Heart left ventricle (tissue), 16 donors: ENCODE measurements at places on chromosomes 6 and 20.

GRCh38 chr6:137191670-137192069 is 18.2 kb upstream of the IL22RA2 start:
- no peak overlapping the region for H3K4me3 ChIP-seq
- DNase-seq, result peak; percentile 25
- H3K36me3 ChIP-seq, result peaks cover 6% of the 10 kb centered on the region

- no peak for DNase-seq
- H3K36me3 ChIP-seq, result no peaks in the 10 kb centered on the region
- H3K4me3 ChIP-seq, result no peak overlapping the region
- H3K27ac ChIP-seq, result no peak overlapping the region
Measured at GRCh38 chr20:8749101-8749500, 319.8 kb upstream of the PLCB4 start.

- H3K36me3 ChIP-seq, result no peaks in the 10 kb centered on the region
- DNase-seq, result no peak
- H3K4me1 ChIP-seq, result no peaks in the 10 kb centered on the region
Measured at GRCh38 chr6:19410481-19410880, 426.7 kb upstream of the ID4 start.

GRCh38 chr6:15798533-15799255 is 135.9 kb upstream of the DTNBP1 start:
- DNase-seq, result no peak
- no peak overlapping the region for H3K27ac ChIP-seq
- H3K4me1 ChIP-seq, result peaks cover 25% of the 10 kb centered on the region
- no peak overlapping the region for H3K4me3 ChIP-seq
- no peaks in the 10 kb centered on the region for H3K36me3 ChIP-seq
- H3K27me3 ChIP-seq, result no peaks in the 10 kb centered on the region

GRCh38 chr20:33812152-33812849 is 1.2 kb downstream of the CHMP4B start:
- H3K4me1 ChIP-seq, result peaks cover 52% of the 10 kb centered on the region
- H3K27ac ChIP-seq, result peak overlapping the region; percentile 80
- peak overlapping the region; percentile 98 for H3K4me3 ChIP-seq
- H3K27me3 ChIP-seq, result no peaks in the 10 kb centered on the region

GRCh38 chr20:46870041-46870440 is 24.6 kb upstream of the EYA2 start:
- DNase-seq, result no peak
- H3K4me1 ChIP-seq, result no peaks in the 10 kb centered on the region
- no peak overlapping the region for H3K4me3 ChIP-seq
- no peak overlapping the region for H3K27ac ChIP-seq
- H3K27me3 ChIP-seq, result peaks cover 17% of the 10 kb centered on the region

GRCh38 chr6:32818867-32819266 is 2.1 kb upstream of the HLA-DOB start:
- DNase-seq, result no peak
- no peaks in the 10 kb centered on the region for H3K27me3 ChIP-seq
- H3K4me1 ChIP-seq, result peaks cover 4% of the 10 kb centered on the region
- H3K4me3 ChIP-seq, result no peak overlapping the region
- no peak overlapping the region for H3K27ac ChIP-seq

GRCh38 chr6:26235302-26235670 is 129.7 kb upstream of the BTN3A2 start:
- peaks cover 11% of the 10 kb centered on the region for H3K4me1 ChIP-seq
- H3K36me3 ChIP-seq, result no peaks in the 10 kb centered on the region
- H3K27me3 ChIP-seq, result peaks cover 32% of the 10 kb centered on the region
- DNase-seq, result no peak
- H3K27ac ChIP-seq, result no peak overlapping the region
- H3K4me3 ChIP-seq, result peak overlapping the region; percentile 62

GRCh38 chr20:45407067-45407745 is 883 bp upstream of the DBNDD2 start:
- H3K27ac ChIP-seq, result peak overlapping the region; percentile 99
- H3K27me3 ChIP-seq, result no peaks in the 10 kb centered on the region
- H3K36me3 ChIP-seq, result peaks cover 28% of the 10 kb centered on the region
- peaks cover 39% of the 10 kb centered on the region for H3K4me1 ChIP-seq
- H3K4me3 ChIP-seq, result peak overlapping the region; percentile 75

DNA sequence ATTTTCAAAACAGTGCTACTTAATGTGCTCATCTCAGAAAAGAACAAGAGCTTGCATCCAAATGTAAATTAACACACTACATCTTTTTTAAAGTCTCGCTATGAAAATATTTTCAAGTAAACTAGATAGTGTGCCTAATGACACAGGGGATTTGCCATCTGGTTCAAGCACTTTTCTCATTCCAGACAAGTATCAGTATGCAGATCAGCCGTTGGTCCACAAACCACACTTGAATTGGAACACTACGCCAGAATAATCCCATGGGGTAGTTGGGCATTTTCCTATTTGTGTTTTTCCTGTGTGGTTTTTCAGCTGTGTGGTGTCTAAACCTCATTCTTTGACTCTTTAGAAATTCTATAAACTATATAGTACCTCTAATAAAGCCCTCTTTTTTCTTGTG is 256.2 kb downstream of the EPHA7 start:
- H3K27ac ChIP-seq, result no peak overlapping the region
- H3K27me3 ChIP-seq, result no peaks in the 10 kb centered on the region
- no peaks in the 10 kb centered on the region for H3K4me1 ChIP-seq

- no peak overlapping the region for H3K27ac ChIP-seq
- H3K4me1 ChIP-seq, result no peaks in the 10 kb centered on the region
- no peak for DNase-seq
Measured at GRCh38 chr6:17336425-17336824, 55.3 kb downstream of the RBM24 start.

DNA sequence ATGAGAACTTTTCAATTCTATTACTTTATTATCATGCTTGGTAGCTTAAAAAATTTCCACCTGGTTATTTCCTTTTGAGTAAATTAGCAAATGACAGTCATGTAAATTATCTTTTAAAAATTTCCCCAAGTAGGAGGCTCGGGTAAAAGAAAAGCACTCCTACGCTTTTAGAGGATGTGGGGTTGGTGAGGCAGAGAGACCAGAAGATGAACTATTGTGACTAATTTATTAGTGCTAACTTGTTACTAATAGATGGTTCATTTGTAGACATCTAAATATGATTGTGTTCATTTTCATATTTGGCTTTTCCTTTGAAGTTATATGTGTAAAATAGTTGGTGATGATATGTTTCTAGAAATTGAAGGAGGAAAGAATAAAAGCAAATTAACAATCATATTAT is 27.0 kb downstream of the ZNF292 start:
- H3K4me3 ChIP-seq, result no peak overlapping the region
- no peak overlapping the region for H3K27ac ChIP-seq
- peaks cover 8% of the 10 kb centered on the region for H3K36me3 ChIP-seq
- DNase-seq, result no peak
- H3K4me1 ChIP-seq, result no peaks in the 10 kb centered on the region
- H3K27me3 ChIP-seq, result no peaks in the 10 kb centered on the region

DNA sequence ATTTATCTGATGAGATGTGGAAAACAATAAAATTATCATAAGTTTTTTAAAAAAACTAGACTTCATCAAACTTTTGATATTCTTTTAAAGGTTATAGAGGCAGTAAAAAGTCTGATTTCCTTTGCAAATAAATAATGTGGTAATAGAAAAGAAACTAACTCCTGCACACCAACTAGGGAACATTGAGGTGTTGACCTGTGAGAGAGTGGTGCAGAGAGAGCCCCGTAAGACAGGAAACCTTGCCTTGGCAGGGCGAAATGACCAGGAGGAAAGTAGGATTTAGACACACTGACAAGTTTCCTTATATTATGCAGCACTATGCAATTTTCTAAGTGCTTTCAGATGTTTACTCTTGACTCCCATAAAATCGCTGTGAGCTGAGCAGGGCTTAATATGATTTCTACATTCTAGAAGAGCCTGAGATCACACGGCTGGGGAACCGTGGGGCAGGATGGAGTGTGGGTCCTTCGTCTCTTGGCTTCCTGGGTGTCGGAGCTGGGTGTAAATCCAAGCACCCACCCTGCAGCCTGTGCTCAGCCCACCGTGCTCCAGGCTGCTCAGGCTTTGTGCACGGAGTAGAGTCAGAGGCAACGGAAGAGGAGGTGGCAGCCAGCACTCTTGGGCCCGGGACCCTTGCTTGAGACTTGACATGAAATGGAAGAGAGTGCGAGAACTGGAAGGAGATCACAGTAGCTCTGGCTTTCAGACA is 61.3 kb upstream of the FOXQ1 start:
- no peak for DNase-seq
- H3K4me3 ChIP-seq, result no peak overlapping the region
- H3K27me3 ChIP-seq, result no peaks in the 10 kb centered on the region
- no peaks in the 10 kb centered on the region for H3K36me3 ChIP-seq

- peaks cover 18% of the 10 kb centered on the region for H3K36me3 ChIP-seq
- H3K27ac ChIP-seq, result peak overlapping the region; percentile 82
Measured at GRCh38 chr20:34627458-34627857, 49.4 kb downstream of the PIGU start.

DNA sequence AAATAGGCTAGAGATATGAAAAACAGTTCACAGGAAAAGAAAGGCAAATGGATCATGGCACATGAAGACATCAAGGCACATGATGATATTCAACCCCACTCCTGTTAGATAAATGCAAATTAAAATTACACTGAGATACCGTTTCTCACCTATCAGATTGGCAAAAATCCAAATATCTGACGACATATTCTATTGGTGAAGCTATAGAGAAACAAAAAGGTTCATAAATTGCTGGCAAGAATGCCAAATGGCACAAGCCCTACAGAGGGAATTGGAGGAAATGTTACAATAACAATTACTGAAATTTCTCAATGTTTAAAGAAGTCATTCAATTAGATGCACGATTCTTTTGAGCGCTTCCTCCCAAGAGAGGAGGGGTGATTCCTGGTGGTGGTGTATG is 45.3 kb upstream of the DSN1 start:
- no peaks in the 10 kb centered on the region for H3K4me1 ChIP-seq
- no peaks in the 10 kb centered on the region for H3K27me3 ChIP-seq
- no peak overlapping the region for H3K4me3 ChIP-seq
- H3K36me3 ChIP-seq, result peaks cover 44% of the 10 kb centered on the region
- no peak overlapping the region for H3K27ac ChIP-seq
- DNase-seq, result no peak

DNA sequence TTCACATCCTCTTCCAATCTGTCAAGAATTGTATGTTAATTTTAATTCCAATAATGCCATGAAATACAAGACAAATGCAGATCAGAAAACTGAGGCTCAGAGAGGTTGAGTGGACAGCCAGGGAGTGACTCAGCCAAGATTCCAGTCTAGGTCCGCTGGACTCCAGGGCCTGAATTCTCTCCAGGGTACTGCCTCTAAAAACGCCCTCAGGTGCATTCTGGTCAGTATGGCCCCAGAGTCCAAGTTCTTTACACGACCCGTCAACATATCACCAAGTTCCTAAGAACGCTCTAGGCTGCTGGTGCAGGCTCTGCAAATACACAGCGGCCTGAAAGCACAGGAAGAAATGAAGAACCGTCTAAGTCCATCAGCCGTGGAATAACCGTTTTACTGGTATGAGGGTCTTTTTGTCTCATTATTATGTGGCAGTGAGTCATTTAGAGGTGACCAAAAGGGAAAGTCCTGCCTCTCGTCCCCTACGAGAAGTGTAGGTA is 709 bp upstream of the ASXL1 start:
- no peaks in the 10 kb centered on the region for H3K36me3 ChIP-seq
- H3K27me3 ChIP-seq, result no peaks in the 10 kb centered on the region
- peak overlapping the region; percentile 90 for H3K4me3 ChIP-seq
- peaks cover 37% of the 10 kb centered on the region for H3K4me1 ChIP-seq
- no peak for DNase-seq

DNA sequence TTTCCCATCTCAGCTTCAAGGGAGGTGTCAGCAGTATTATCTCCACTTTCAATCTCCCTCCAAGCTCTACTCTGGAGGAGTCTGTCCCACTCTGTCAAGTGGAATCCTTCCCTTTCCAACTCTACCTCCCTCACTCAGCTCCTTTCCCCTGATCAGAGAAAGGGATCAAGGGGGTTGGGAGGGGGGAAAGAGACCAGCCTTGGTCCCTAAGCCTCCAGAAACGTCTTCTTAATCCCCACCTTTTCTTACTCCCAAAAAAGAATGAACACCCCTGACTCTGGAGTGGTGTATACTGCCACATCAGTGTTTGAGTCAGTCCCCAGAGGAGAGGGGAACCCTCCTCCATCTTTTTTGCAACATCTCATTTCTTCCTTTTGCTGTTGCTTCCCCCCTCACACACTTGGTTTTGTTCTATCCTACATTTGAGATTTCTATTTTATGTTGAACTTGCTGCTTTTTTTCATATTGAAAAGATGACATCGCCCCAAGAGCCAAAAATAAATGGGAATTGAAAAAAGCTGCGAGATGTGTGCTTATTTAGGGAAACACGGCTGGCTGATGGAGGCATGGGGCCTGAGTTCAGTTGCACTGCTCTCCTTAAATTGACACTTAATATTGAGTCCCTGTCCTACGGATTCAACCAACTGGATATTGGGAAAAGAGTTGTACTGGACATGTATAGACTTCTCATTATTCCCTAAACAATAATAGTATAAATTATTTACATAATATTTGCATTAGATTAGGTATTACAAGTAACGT is 4.9 kb downstream of the TUBB start:
- H3K27ac ChIP-seq, result no peak overlapping the region
- no peak overlapping the region for H3K4me3 ChIP-seq
- no peaks in the 10 kb centered on the region for H3K36me3 ChIP-seq
- H3K4me1 ChIP-seq, result peaks cover 30% of the 10 kb centered on the region
- DNase-seq, result no peak
- no peaks in the 10 kb centered on the region for H3K27me3 ChIP-seq

- no peak overlapping the region for H3K27ac ChIP-seq
- DNase-seq, result no peak
- peaks cover 11% of the 10 kb centered on the region for H3K4me1 ChIP-seq
- H3K4me3 ChIP-seq, result no peak overlapping the region
Measured at GRCh38 chr6:7993952-7994351, 70.2 kb downstream of the BLOC1S5 start.

- H3K36me3 ChIP-seq, result peaks cover 30% of the 10 kb centered on the region
- no peaks in the 10 kb centered on the region for H3K27me3 ChIP-seq
Measured at GRCh38 chr6:26141378-26141904, 54.2 kb downstream of the HFE start.

GRCh38 chr20:2276015-2276414 is 19.8 kb upstream of the TGM3 start:
- H3K27ac ChIP-seq, result no peak overlapping the region
- H3K27me3 ChIP-seq, result no peaks in the 10 kb centered on the region
- H3K36me3 ChIP-seq, result no peaks in the 10 kb centered on the region
